ENCODE measurements at places on chromosomes 4 and X. TPM values are rescaled to one million over a fixed set of nuclear protein-coding genes. Genes with fewer than 3 reads are reported as not detected.
A peak's percentile ranks its signal among the peaks of the same experiment; 100 is the strongest.

GRCh38 chr4:30868111-30868895, 148.1 kb downstream of the PCDH7 start:
- DNase-seq, result no peak

GRCh38 chrX:124719060-124719459, 372.7 kb downstream of the SH2D1A start:
- no peak for DNase-seq

The DNAAF6 gene
- total RNA-seq, result not detected

- DNase-seq, result no peak
Observed at GRCh38 chr4:20572976-20573375, 127.3 kb upstream of the PACRGL start.

- DNase-seq, result no peak
Observed at GRCh38 chr4:61520681-61521160, 320.6 kb downstream of the ADGRL3 start.

The RPL10 gene
- 3,230 TPM for total RNA-seq

- DNase-seq, result peak; percentile 81
Observed at GRCh38 chr4:16544251-16544721, 318.0 kb upstream of the TAPT1 start.

DNA sequence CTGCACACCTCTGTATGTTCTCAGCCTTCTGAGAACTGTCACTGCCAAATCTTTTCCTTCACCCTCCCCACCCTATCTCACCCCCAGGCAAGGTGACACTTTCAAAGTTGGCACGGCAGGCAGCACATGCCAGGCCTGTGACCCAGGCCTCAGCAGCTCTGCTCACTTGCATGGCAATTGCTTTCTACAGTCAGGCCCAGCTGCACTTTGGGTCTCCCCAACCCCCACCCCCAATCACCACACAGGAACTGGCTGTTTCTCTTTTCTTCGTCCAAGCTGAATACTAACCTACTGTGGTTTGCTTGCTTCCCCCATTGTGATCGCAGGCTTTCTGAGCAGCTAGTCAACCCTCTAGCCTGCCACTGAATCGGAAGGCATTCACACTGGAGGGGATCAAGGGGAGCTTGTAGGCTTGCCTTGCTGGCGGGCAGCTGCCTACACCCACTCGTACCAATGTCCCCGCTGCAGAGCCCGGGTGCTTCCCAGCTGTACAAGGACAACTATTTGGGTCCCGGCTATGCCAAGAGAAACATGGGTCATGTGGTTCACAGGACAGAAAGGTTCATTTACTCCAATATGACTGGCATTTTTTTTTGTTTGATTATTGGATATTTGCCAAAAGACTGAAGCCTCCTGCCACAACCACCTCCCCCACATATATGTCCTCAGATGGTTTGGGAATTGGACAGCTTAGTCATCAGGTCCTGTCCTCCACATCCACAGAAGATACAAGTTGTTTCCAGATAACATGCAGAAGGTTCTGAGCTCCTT, 28.1 kb downstream of the SLC25A43 start:
- no peak for DNase-seq

DNA sequence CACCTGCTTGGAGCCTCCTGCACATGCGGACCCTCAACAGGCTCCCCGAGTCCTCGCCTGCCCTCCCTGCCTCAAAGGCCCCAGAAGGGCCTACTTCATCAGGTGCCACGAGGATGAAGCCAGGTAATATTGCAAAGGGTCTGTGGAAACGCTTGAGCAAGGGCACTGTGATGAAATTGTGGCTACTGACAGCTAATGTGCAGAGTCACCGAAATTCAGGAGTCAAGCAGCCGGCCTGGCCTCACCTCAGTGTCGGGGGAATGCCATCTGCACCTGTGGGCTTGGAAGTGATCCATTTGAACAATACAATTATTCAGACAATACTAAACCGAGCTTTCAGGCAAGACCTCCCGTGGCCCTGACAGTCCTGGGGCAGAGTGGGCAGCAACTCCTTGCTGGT, 3.1 kb upstream of the FGFR3 start:
- no peak for DNase-seq

DNA sequence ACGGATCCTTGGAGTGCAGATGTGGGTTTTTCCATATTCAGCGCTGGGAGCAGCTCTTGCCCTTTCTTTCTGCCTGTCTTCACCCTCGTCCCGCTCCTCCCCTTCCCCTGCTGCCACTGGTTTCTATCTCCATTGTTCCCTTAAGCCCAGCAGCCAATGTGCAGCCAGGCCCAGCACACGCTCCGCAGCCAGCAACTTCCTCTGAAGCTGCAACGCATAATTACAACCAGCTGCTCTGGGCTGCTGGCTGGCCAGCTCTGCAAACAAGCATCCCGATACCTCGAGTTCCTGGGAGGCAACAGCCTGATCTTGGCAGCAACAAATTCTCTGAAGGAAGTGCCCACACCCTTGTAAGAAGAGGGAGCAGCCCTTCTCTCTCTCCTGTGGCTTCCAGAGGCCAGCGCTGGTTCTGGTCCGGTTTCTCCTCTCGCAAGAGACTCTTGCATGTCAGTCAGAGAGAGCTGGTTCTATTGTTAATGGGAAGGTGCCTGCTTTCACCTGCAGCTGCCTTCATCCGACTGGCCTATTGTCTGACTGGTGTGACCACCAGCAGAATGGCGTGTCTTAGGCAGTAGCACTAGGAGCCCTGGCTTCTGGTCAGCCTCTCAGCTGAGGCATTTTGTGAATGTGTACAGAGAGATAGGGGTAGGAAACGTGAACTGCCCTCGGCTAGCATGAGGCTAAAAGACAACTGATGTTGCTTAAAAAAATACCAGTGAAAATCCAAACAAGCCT, 83.8 kb upstream of the MAML3 start:
- peak; percentile 99 for DNase-seq

GRCh38 chr4:110625576-110626257, 2.8 kb upstream of the PITX2 start:
- DNase-seq, result no peak

- no peak for DNase-seq
Observed at GRCh38 chr4:151895671-151896070, 134.9 kb upstream of the GATB start.
